ENCODE measurements at places on chromosomes 3 and 15.

DNA sequence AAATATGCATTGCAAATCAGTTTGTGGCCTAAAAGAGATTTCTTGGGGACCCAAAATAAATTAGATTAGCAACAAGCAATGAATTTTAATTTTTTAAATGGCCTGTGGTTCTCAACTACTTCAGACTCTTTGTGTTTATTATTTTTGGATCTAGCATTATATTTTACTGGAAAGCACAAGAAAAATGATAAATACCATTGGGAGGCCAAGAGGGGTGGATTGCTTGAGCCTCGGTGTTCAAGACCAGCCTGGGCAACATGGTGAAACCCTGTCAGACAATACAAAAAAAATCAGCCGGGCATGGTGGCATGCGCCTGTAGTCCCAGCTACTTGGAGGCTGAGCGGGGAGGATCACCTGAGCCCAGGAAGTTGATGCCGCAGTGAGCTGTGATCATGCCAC is 13.6 kb downstream of the LACTB start:
- DNase-seq: no peak

DNA sequence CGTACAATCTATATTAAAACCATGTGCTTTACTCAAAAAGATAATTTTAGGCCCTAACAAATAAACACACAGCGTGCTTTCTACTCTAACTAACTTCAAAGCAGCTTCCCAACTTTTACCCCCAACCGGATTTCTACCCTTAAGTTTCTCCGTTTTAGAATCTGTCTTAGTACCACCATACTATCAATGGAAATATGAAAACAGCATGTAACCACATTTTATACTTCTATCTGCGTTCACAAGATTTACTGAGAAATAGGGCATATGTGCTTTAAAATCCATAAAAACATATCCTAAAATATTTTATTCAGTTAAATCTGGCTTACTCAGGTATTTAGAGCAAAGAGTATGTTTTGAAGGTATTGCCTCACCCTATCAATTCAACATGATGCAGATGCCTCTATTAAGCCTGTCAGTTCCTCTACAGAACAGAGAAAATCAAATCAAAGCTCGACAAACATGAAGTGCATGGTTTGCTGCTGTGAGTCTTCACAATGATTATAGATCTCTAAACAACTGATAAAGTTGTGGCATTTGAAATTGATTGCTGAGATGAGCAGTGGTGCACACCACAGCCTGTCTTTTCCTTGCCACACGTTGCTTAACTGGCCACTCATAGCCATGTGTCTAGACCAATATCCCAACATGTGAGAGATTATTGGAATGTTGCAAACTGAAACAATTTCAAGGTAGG is 44.5 kb upstream of the ZPLD1 start:
- DNase-seq: no peak

- no peak for DNase-seq
Measured at GRCh38 chr3:4571690-4572334, 78.7 kb downstream of the ITPR1 start.

GRCh38 chr15:78739996-78740903 is 71.0 kb downstream of the ADAMTS7 start:
- DNase-seq: peak; percentile 17

GRCh38 chr3:177262396-177262795 is 65.1 kb upstream of the TBL1XR1 start:
- DNase-seq: peak; percentile 41

DNA sequence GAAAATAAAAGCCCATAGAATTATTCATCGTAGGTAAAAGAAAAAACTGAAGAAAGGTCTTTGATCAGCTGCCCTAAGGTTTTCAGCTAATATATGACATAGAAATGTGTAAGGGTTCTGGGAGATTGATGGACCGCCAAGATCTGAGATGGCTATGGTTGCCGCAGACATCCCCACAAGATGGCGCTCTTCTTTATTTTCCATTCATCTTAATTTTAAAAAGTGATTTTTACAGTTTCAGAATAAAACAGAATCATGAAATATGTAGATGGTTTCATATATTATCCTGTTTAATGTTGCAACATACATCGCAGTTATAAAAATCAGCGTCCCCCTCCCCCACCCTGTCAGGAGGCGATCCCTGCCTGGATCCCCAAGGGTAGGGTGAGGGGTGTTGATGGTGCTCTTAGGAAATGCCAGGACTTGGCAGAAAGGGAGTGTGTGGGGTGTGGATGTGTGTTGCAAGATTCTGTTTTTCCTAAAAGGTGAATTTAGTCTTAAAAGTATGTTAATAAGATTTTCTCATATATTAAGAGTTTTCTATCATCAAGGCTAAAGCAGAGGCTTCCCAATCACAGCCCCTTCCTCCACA is 68.8 kb downstream of the ANXA2 start:
- DNase-seq: peak; percentile 41

DNA sequence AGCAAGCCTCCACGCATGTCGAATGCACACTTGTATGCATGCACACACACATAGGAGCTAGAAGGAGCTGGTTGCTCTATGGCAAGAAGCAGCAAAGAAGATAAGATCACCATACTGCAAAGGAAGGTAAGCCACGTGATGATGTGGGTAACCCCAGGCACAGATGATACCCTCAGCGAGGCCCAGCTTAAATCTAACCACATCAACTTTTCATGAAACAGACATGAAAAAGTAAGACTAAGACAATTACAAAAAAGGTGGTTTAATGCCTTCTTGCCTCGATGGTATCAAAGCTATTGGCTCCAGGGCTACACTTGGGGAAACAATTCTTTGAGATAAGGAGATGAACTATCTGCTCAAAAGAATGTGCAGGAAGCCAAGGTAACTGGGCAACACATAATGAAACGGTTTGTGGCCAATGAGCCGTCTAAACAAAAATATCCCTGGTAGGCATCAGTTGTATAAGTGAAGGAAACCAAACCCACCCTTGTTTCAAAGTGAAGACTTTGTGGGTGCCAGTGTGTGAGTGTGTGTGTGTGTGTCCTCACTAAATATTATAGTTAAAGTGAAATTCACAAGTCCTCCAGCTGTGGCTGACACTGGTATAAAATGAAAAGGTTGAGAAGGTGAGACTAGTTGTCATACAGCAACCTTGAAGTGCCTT is 365.7 kb upstream of the ICE2 start:
- no peak for DNase-seq

GRCh38 chr15:90201944-90202375 is 830 bp downstream of the SEMA4B start:
- DNase-seq: peak; percentile 46

DNA sequence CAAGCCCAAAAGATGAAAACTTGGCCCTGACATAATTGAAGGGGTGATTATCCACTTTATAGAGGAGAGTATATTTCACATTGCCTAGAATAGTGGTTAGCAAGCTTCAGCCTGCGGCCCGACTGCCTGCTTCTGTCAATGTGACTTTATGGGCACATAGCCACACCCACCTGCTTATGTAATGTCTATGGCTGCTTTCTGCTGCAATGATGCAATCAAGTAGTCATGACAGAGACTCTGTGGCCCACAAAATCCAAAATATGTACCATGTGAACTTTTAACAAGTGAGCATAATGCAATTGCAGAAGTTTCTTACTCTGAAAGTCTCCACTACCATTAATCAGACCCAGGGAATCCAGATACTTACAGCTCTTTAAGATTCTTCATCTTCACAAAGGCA is 103.1 kb downstream of the LRIG1 start:
- peak; percentile 46 for DNase-seq

- peak; percentile 39 for DNase-seq
Measured at GRCh38 chr3:36904641-36905040, 40.2 kb downstream of the TRANK1 start.

GRCh38 chr3:158097593-158098308 is 8.5 kb downstream of the SHOX2 start:
- DNase-seq: no peak

GRCh38 chr15:35618260-35619188 is 72.6 kb upstream of the DPH6 start:
- DNase-seq: no peak

GRCh38 chr3:51968883-51969678 is 1.8 kb upstream of the PCBP4 start:
- DNase-seq: no peak

GRCh38 chr3:79517766-79518413 is 249.9 kb downstream of the ROBO1 start:
- peak; percentile 35 for DNase-seq

- no peak for DNase-seq
Measured at GRCh38 chr15:60218256-60218655, 179.5 kb downstream of the ANXA2 start.

- peak; percentile 28 for DNase-seq
Measured at GRCh38 chr3:62876064-62876463, 848 bp upstream of the CADPS start.

GRCh38 chr15:68353421-68354135 is 76.0 kb downstream of the FEM1B start:
- no peak for DNase-seq

All from AG20443 (cell line).